ENCODE measurements at places on chromosomes 12 and 14. TPM values are rescaled to one million over a fixed set of nuclear protein-coding genes. Genes with fewer than 3 reads are reported as not detected.
A peak's percentile ranks its signal among the peaks of the same experiment; 100 is the strongest.

Gene DPPA3
- polyA plus RNA-seq: not detected

Gene CFAP251
- polyA plus RNA-seq: 1.7 TPM

Gene CCND2
- polyA plus RNA-seq: 9.4 TPM

Gene B3GNT4
- polyA plus RNA-seq: 0.49 TPM

Gene PELI2
- polyA plus RNA-seq: 2.1 TPM

Gene MUCL1
- polyA plus RNA-seq: not detected

Gene ZNF140
- 15.6 TPM for polyA plus RNA-seq

Gene DCD
- polyA plus RNA-seq: not detected

Gene CCDC38
- 1.2 TPM for polyA plus RNA-seq

Gene OTX2
- not detected for polyA plus RNA-seq

Gene LGMN
- 99.7 TPM for polyA plus RNA-seq

Gene GPRC5D
- 0.23 TPM for polyA plus RNA-seq

Gene HIF1A
- 34.6 TPM for polyA plus RNA-seq

DNA sequence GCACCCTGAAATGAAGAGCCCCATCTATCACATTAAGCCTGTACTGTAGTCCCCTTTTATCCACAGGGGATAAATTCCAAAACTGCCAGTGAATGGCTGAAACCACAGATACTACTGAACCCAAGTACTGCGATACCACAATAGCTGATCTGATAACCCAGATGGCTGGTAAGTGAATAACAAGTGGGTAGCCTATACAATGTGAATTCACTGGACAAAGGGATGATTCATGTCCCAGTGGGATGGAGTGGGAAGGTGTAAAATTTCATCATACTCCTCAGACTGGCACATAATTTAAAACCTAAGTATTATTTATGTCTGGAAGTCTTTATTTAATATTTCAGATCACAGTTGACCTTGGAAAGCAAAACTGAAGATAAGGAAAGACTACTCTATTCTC lies 201.3 kb downstream of the GPHN start:
- no peaks in the 10 kb centered on the region for H3K27me3 ChIP-seq
- no peaks in the 10 kb centered on the region for H3K4me1 ChIP-seq
- no peaks in the 10 kb centered on the region for H3K36me3 ChIP-seq

DNA sequence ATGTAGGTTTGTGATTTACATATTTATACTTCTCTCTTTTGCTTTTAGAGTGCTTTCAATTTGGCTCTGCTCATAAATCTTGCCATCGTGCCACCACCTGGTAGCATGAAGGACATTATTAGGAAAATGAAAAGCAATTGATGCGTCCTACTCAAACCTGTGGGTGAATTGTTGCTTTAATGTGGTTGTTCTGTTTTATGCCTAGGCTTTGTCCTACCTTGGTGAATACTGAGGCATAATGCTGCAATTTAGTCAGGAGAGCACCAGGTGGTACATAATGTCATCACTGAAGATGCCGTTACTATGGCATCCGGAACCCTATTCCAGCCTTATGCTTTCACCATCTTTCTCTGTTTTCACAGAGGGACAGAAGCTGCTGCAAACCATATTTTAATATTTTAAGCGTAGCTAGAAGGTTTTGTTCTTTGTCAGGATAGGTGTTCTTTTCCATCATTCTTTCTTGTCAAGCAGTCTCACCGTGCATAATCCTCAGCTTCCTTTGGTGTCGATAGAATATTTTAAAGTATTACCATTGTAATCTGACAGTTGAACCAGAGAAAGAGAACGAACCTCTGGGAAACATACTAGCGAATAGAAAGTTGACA lies 68.5 kb upstream of the PKP2 start:
- no peaks in the 10 kb centered on the region for H3K27me3 ChIP-seq
- no peaks in the 10 kb centered on the region for H3K4me1 ChIP-seq
- H3K27ac ChIP-seq: no peak overlapping the region
- no peaks in the 10 kb centered on the region for H3K36me3 ChIP-seq

GRCh38 chr14:32197919-32198318 lies 3.9 kb upstream of the RNU6-7 start:
- no peak for DNase-seq
- no peaks in the 10 kb centered on the region for H3K36me3 ChIP-seq
- no peaks in the 10 kb centered on the region for H3K27me3 ChIP-seq
- H3K27ac ChIP-seq: no peak overlapping the region

DNA sequence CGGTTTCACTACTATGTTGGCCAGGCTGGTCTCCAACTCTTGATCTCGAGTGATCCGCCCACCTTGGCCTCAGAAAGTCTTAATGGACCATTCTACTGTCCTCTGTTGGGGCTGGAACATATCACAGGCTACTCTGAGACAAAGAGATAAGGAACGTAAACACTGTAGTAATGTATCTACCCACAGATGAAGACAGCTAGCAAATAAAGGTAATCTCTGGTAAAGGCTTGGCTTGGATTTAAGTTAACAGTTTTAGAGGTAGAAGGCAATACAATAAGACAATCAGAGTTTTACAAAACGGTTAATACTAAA lies 44.6 kb upstream of the ISM2 start:
- peaks cover 29% of the 10 kb centered on the region for H3K4me1 ChIP-seq
- H3K4me3 ChIP-seq: no peak overlapping the region
- no peak for DNase-seq
- H3K27me3 ChIP-seq: no peaks in the 10 kb centered on the region

GRCh38 chr14:53894456-53894855 lies 62.2 kb downstream of the BMP4 start:
- no peak overlapping the region for H3K4me3 ChIP-seq
- no peaks in the 10 kb centered on the region for H3K27me3 ChIP-seq
- no peaks in the 10 kb centered on the region for H3K36me3 ChIP-seq
- H3K27ac ChIP-seq: no peak overlapping the region
- DNase-seq: no peak
- no peaks in the 10 kb centered on the region for H3K4me1 ChIP-seq

- H3K27me3 ChIP-seq: no peaks in the 10 kb centered on the region
- DNase-seq: no peak
- H3K27ac ChIP-seq: peak overlapping the region; percentile 56
- H3K4me1 ChIP-seq: peaks cover 38% of the 10 kb centered on the region
Observed at GRCh38 chr12:94266796-94267536, 118.6 kb downstream of the PLXNC1 start.

GRCh38 chr12:128864516-128865186 lies 11.4 kb downstream of the GLT1D1 start:
- H3K36me3 ChIP-seq: no peaks in the 10 kb centered on the region
- no peak for DNase-seq
- no peak overlapping the region for H3K4me3 ChIP-seq
- no peak overlapping the region for H3K27ac ChIP-seq
- H3K4me1 ChIP-seq: no peaks in the 10 kb centered on the region

DNA sequence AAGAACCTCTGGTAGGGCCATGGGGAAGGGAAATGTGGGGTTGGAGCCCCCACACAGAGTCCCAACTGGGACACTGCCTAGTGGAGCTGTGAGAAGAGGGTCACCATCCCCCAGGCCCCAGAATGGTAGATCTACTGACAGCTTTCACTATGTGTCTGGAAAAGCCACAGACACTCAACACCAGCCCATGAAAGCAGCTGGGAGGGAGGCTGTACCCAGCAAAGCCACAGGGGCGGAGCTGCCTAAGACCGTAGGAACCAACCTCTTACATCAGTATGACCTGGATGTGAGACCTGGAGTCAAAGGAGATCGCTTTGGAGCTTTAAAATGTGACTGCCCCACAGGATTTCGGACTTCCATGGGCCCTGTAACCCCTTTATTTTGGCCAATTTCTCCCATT lies 97.8 kb downstream of the HMGA2 start:
- H3K27ac ChIP-seq: no peak overlapping the region
- no peak overlapping the region for H3K4me3 ChIP-seq
- DNase-seq: no peak
- H3K4me1 ChIP-seq: peaks cover 29% of the 10 kb centered on the region
- peaks cover 5% of the 10 kb centered on the region for H3K27me3 ChIP-seq

- no peak overlapping the region for H3K4me3 ChIP-seq
- no peaks in the 10 kb centered on the region for H3K36me3 ChIP-seq
- H3K27ac ChIP-seq: no peak overlapping the region
- H3K27me3 ChIP-seq: no peaks in the 10 kb centered on the region
- no peaks in the 10 kb centered on the region for H3K4me1 ChIP-seq
- peak; percentile 37 for DNase-seq
Observed at GRCh38 chr14:94748667-94749347, 21.1 kb downstream of the GSC start.

GRCh38 chr14:106556665-106557289 lies 1030.4 kb downstream of the TMEM121 start:
- H3K36me3 ChIP-seq: no peaks in the 10 kb centered on the region
- peak; percentile 91 for DNase-seq
- no peaks in the 10 kb centered on the region for H3K27me3 ChIP-seq
- no peak overlapping the region for H3K4me3 ChIP-seq
- H3K27ac ChIP-seq: no peak overlapping the region
- H3K4me1 ChIP-seq: no peaks in the 10 kb centered on the region

- peak; percentile 68 for DNase-seq
- H3K4me1 ChIP-seq: peaks cover 32% of the 10 kb centered on the region
- H3K27me3 ChIP-seq: no peaks in the 10 kb centered on the region
Observed at GRCh38 chr14:67620217-67620785, 581 bp downstream of the ARG2 start.

- H3K4me1 ChIP-seq: no peaks in the 10 kb centered on the region
- no peak overlapping the region for H3K27ac ChIP-seq
- H3K36me3 ChIP-seq: no peaks in the 10 kb centered on the region
- no peak overlapping the region for H3K4me3 ChIP-seq
- no peaks in the 10 kb centered on the region for H3K27me3 ChIP-seq
Observed at GRCh38 chr12:74889563-74890236, 319.9 kb downstream of the KCNC2 start.

GRCh38 chr14:55845963-55846825 lies 266.2 kb downstream of the KTN1 start:
- H3K36me3 ChIP-seq: no peaks in the 10 kb centered on the region
- DNase-seq: no peak
- H3K27ac ChIP-seq: no peak overlapping the region

GRCh38 chr12:66496595-66496994 lies 182.3 kb downstream of the GRIP1 start:
- no peaks in the 10 kb centered on the region for H3K4me1 ChIP-seq
- no peaks in the 10 kb centered on the region for H3K36me3 ChIP-seq
- H3K4me3 ChIP-seq: no peak overlapping the region
- H3K27me3 ChIP-seq: no peaks in the 10 kb centered on the region

- peaks cover 3% of the 10 kb centered on the region for H3K4me1 ChIP-seq
- no peak overlapping the region for H3K4me3 ChIP-seq
- no peak for DNase-seq
Observed at GRCh38 chr12:89105243-89105642, 247.1 kb downstream of the DUSP6 start.

DNA sequence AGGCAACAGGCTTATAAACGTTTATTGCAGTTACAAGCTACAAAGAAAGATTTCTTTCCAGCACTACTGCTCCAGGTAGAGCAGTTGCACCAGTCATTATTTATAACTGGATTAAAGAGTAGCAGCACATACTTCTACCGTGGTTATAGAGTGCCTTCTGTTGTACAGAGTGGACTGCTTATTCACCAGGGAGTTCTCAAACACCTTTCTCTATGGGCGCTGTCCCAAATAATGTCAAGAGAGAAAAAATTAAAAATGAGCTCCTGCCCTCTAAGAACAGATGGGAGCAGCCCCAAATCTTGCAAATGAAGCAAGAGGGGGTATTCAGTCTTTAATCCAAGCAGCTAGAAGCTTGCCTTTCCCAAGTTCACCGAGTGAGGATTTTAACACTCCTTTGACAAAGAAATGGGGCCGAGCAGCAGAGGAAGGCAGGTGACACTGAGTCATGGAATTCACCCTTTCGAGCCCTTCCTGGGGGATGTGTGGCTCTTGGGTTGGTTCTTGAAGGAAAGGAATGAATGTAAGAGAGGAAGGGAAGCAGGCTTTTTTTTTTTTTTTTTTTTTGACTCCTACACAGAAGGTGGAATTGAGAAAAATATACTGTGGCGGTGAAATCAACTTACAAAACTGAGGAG lies 181.2 kb downstream of the PRKCH start:
- no peaks in the 10 kb centered on the region for H3K27me3 ChIP-seq
- H3K27ac ChIP-seq: peak overlapping the region; percentile 86
- no peak overlapping the region for H3K4me3 ChIP-seq
- no peaks in the 10 kb centered on the region for H3K36me3 ChIP-seq
- no peak for DNase-seq
- H3K4me1 ChIP-seq: peaks cover 98% of the 10 kb centered on the region

DNA sequence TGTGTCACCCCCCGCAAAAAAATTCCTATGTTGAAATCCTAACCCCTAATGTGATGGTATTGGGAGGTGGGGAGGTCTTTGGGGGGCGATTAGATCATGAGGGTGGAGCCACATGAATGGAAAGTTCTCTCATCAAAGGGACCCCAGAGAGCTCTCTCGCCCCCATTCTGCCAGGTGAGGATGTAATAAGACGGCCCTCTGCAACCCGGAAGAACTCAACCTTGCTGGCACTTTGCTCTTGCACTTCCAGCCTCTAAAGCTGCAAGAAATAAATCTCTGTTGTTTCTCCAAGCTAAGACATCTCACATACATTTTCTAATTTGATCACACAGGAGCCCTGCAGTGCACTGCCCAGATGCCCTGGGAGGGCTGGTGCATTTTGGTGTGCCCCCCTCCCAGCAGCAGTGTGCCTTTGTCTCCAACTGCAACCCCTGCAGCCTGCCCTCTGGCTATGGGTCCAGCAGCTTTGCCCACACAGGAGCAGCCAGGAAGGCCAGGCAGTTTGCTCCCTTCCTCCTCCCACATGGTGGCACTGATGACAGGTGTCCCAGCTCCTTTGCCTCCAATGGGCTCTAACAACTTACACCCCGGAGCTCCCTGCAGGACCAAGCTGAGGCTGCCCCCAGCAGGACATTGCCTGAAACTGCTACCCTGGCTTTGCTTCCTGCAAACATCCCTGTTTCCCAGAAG lies 59.3 kb downstream of the C14orf132 start:
- no peak for DNase-seq
- no peak overlapping the region for H3K4me3 ChIP-seq
- no peaks in the 10 kb centered on the region for H3K36me3 ChIP-seq

DNA sequence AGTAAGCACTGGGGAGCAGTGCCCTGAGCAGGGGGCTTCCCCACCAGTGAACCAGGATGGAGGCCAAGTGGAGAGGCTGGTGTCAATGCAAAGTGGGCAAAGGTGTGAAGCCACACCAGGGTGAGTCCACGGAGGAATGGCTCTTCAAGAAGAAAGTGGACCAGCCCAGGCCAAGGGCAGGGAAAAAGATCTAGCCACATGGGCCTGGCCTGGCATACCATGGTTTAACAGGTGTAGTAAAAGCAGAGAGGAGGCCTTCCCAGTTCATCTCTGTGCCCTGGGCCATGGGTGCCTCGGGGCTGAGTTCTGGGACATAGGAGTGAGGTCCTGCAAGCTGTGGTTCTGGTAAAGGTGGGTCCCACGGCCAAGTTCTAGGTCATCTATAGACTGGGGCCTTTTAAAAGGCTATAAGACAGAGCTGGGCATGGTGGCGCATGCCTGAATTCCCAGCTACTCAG lies 153.4 kb downstream of the DPF3 start:
- H3K27me3 ChIP-seq: no peaks in the 10 kb centered on the region
- H3K36me3 ChIP-seq: no peaks in the 10 kb centered on the region
- no peak for DNase-seq

Data from spleen (tissue), 13 donors.